NCI-H2227 treated with DMSO at 0.1 percent for 48 hours (cell line): ENCODE measurements at places on chromosomes 2 and 18.
A peak's percentile ranks its signal among the peaks of the same experiment; 100 is the strongest.

GRCh38 chr2:42953216-42953615 is 160.8 kb upstream of the HAAO start:
- no peak for DNase-seq

DNA sequence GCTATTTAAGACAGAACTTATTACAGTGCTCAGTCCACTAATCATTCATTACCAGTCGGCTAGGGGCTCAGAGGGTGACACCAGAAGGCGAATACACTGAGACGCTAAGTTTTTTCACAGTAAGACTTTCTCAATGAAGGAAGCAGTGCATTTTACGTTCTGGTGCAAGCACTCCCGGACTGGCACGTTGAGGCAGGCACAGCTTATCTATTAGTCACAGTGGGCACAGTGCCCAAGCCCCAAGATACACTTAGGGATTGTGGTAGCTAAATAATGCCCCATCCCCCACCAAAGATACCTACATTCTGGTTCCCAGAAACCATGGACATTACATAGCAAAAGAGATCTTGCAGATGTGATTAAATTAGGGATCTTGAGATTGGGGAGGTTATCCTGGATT is 32.6 kb upstream of the BCL11A start:
- no peak for DNase-seq

DNA sequence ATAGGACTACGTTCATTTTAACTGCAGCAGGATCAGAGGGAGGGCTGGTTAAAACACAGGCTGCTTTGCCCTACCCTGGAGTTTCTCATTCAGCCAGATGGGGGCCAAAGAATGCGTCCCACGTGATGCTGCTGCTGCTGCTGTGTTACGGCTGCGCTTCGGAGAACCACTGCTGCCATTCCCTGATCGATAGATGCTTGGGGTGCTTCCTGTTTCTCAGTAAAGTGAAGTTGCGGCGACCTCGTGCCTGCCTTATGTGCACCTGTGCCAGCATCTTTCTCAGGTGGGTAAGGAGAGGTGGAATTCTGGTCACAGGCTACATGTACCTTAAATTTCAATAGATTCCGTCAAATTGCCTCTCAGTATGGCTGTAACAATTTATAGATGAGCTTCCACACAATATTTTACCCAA is 24.7 kb upstream of the TOGARAM2 start:
- DNase-seq = peak; percentile 43

DNA sequence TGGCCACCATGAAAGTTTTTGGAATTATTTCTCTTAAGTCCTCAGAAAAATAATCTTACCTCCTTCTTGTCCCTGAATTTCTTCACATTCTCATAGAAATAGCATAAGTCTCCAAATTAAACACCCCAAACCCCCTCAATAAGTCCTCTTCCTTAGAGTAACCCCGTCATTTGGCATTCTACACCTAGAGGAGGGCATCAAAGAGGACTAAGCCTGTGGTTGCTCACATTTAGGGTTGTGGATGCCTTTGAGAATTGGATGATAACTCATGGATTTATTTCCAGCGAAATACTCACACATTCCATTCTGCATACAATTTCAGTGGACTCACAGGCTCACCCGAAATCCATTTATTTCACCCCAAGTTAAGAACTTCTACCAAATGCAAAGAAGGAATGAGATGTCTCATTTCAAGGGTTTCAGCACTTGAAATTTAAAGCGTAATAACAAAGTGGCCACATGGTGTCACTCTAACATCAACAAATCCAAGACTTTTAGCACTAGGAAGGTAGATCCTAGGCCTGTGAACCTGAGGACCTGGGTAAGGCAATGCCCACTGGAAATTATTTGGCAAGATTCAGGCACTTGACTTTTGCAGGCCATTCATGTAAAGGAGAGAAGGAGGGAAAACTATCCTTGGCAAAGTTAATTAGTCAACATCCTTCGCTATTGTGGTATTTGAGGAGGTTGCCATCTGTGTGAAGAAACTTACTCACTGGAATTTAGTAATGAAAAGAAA is 24.6 kb downstream of the DYTN start:
- DNase-seq = peak; percentile 80

- DNase-seq = no peak
Observed at GRCh38 chr18:22340331-22340730, 77.4 kb downstream of the CTAGE1 start.

DNA sequence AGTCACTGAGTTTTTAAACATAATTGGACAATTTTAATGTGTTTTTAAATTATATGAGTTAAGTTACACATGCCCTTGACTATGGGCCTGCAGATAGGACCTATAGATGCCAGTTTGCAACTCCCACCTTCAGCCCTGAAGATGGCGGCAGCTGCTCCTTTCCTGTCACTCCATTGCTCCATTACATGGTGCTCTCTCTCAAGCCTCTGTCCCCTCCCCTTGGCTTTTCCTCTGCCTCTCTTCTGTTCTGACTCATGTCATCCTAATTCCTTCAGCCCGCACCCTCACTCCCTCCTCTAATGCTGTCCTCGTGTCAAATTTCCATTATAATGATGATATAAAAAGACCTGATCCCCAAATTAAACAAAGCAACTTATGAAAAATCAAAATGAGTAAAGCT is 133.7 kb upstream of the HNRNPA3 start:
- DNase-seq = no peak

- DNase-seq = no peak
Observed at GRCh38 chr18:35611518-35611917, 30.0 kb downstream of the GALNT1 start.

DNA sequence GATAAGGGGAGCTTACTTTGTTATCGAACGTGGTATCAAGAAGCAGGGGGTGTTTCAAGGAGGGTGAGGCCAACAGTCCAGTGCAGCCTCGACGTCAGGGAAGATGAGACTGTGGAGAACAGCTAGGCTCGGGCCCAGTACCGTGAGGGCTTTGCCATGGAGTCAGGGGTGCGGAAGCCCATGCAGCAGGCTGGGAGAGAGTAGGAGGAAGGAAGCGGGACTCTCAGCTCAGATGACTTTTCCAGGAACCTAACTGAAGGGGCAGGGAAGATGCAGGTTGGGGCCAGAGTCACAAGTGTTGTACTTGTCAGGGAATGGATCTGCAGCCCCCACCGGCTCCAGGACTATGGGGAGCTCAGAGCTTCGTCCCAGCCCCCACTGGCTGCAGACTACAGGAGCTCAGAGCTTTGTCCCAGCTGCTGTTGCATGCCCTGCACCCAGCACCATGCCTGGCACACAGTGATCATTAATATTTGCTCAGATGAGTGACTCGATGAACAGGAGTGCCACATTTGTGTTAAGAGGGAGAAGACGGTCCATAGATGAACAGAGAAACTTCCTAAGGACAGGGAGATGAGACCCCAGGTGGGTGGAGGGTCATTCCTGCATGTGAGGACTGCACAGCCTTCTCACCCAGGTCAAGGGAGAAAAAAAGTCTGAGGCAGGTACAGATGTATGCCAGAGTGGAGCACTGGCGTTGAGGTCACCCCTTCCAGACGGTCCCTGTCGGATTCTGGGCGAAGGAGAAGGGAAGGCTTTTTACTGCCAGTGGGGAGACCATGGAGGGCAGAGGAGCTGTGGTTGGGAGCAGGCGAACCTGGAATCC is 36.4 kb downstream of the PTGR3 start:
- no peak for DNase-seq

GRCh38 chr18:27661320-27662018 is 476.4 kb upstream of the CHST9 start:
- peak; percentile 63 for DNase-seq

GRCh38 chr2:204871231-204871953 is 326.1 kb downstream of the PARD3B start:
- peak; percentile 42 for DNase-seq

DNA sequence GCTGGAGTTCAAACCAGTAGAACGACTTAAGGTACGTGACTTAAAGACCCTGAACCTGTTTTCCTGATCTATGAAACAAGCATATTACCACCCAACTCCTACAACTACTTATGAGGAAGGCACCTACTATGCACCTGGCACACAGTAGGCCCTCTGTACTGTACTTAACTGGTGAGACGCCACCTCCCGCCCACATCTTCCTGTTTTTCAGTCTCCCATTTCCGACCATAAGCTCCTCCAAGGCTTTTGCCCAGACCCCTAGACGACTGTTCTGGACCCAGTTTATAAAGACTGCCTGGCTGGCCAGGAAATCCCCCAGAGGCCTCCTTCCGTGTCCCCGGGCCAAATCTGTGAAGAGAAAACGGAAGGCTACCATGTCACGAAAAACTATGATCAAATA is 1.5 kb downstream of the GALNT14 start:
- no peak for DNase-seq

- no peak for DNase-seq
Observed at GRCh38 chr2:64599469-64599868, 54.2 kb downstream of the SERTAD2 start.

DNA sequence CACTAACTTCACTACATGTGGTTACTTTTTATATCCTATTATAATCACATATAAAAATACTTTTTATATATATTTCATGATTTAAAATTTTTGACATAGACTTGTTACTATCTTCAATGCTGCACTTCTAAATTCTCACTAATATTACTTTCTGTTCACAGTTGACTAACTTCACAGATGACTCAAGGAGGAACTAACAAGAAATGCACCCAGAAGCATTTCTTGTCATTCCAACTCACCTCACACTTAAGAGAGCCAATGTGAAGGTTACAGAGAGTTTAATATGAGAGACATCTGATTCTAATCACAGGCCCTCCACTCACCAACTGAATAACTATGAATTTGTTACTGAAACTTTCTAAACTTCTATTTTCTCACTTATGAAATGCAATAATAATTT is 399.8 kb upstream of the SLC8A1 start:
- DNase-seq = no peak

DNA sequence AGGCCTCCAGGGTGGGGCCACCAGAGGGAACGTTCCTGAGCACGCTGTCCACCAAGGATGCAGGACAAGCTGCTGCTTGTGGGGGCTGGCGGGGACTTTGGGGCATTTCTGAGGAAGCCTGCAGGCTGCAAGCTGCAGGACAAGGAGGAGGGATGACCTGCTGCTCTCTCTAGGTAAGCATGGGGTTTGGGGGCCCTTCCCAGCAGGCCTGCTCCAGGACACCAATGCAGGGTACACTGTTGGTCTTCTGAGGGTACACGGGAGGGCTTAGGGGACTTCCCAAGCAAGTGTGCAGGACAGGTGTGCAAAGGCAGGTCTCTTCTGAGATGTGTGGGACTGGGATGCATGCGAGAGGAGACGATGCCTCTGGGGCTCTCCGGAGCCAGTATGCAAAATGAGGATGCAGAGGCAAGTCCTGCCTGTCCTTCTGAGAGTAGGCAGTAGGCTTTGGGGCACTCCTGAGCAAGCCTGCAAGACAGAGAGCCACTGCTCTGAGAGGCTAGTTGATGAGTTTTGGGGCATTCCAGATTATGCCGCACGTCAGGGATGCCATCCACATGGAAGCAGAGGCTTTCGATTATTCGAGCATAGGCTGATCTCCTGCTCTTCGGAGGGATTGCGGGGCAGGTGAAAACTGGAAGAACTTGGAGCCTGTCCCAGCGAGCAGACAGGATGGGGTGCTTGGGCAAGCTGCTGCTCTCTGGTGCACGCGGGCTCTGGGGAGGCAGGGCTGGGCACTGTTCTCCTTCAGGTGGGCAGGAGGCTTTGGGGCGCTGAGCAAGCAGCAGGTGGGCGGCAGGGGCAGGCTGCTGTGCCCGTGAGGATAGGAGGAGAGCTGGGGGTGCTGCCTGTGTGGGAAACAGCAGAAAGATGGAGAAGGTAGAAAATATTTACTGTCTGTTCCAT is 44.6 kb downstream of the CNGA3 start:
- no peak for DNase-seq

GRCh38 chr18:52652391-52652790 is 312.4 kb downstream of the DCC start:
- no peak for DNase-seq

DNA sequence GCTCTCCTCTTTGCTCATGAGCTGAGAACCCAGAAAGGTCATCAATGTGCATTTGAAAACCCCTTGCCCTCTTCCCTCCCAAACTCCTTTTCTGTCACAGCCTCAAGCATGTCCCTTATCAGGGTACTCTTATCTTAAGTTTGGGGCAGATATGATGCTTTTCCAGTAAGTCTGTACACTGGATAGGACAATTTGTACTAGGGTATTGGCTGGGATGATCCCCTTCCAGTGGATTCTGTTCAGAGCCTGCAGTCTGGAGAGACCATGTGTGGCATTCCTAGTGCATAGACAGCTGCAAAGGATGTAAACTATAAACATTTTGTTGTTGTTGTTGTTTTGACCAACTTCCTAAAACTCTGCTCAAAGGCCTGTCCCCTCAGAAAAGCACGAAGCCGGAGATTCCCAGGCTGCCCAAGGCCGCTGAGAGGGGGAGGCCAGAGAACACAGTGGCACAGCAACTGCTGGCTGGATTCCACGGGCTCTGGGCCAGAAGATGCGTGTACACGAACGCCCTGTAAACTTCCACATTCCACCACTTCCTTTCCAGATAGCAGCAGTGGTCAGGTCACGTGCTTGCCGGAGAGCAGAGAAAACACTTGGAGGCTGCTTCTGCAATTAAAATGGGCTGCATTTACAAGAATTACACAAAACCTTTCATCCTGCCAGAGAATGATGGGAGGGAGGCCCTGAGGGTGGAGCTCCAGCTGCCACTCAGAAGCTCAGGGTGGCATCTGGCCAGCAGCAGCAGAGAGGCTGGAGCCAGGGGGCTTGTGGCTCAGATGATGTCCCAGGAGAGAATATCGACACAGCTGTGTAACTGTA is 42.1 kb downstream of the BMP10 start:
- DNase-seq = peak; percentile 46

DNA sequence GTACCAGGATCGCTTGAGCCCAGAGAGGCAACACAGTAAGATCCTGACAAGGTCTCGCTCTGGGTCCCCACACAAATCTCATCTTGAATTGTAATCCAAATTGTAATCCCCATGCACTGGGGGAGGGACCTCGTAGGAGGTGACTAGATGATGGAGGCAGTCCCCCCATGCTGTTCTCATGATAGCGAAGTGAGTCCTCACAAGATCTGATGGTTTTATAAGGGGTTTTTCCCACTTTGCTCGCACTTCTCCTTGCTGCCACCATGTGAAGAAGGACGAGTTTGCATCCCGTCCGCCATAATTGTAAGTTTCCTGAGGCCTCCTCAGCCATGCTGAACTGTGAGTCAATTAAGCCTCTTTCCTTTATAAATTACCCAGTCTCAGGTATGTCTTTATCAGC is 46.0 kb upstream of the SERTAD2 start:
- DNase-seq = no peak

GRCh38 chr2:37682473-37682872 is 11.0 kb upstream of the CDC42EP3 start:
- no peak for DNase-seq

- DNase-seq = no peak
Observed at GRCh38 chr2:160275656-160276055, 75.6 kb upstream of the ITGB6 start.
